ENCODE measurements at places on chromosomes 5 and 9.

- DNase-seq = no peak
These were observed 27.0 kb downstream of the PRUNE2 start for GRCh38 chr9:76878933-76879332.

DNA sequence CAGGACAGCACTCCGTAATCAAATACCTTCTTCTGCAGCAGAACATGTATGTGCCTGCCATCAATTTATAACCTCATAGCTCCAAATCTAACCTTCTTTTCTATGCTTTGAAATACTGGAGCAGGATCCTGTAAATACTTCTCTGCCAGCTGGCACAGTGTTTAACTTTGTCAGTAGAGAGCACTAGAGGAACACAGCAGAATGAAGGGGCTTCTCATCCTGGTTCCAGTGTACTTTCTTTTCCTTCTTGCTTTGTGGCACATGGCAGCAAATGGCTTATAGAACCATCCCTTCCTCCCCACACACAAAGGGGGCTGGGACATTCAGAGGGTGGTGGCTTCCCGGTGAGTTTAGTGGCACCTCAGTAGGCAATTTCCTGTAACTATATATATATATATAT, 3.8 kb upstream of the FBXW11 start:
- DNase-seq = no peak

GRCh38 chr9:109971226-109971625, 191.2 kb downstream of the PALM2AKAP2 start:
- no peak for DNase-seq

GRCh38 chr9:104850786-104851545, 77.0 kb downstream of the ABCA1 start:
- DNase-seq = no peak

DNA sequence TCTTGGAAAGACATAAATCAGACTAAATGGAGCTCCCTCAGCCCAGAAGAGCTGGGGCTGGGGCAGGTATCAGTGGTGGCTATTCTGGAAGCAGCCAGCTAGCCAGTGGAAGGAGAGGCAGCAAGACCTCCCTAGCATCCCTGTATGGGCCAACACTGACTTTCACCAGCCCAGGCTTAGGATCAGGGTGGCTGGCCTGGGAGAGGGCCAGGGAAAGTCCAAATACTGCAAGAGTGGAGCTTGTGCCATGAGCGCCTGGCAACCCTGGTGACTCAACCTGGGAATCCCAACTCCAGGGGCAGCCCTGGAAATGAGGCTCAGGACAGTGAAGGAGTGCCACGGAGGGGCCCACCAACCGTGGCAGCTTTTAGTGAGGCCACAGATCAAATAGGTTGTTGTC, 7.6 kb upstream of the IRF1 start:
- no peak for DNase-seq

DNA sequence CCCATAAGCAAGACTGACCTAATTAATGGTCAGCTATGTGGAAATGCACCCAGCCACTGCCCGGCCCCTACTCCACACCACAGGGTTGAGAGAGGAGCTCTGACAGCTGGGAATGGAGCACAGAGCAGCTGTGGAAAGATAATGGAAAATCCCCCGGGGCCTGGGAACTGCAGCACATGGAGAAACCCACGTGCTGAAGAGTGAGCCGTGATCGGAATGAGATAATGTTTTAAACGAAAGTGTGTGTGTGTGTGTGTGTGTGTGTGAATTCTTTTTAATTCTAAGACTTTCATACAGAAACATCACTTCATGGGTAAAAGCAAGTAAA, 13.1 kb upstream of the SLC12A7 start:
- no peak for DNase-seq

DNA sequence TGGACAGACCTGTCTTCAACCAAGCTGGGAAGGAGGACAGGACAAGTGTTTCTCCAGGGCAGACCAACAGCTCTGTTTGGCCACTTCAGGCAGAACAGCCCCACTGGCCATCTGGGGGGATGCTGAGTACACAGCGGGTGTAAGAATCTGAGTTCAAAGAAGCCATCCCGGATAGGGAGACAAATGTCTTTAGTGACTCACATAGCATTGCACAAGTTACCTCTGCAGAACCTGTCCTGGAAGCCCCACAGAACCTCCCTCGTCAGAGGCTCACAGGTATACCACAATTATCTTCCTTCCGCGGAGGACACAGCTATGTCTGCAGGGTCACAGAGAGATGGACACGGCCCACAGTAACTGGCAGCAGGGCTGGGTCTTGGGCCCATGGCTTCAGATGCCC, 2.0 kb downstream of the OR2V2 start:
- DNase-seq = no peak

DNA sequence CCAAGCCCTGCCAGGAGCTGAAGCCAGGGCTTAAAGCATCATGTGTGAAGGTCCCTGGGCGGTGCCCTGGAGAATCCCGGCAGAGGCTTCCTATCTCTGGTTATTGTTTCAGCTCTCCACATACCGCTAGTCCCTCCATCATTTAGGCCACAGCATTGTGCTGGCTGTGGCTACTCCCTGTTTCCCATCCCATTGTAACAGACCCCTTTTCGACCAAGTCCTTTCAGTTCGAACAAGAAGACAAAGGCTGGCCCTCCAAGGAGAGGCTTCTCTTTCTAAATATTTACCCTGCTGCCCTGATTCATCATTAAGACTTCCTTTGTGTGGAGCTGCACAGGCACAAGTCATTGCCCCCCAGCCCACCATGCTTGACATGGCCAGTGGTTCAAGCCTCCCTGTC, 41.6 kb downstream of the NEUROG1 start:
- DNase-seq = no peak

GRCh38 chr5:58009754-58010153, 450.1 kb downstream of the PLK2 start:
- DNase-seq = no peak

- DNase-seq = no peak
These were observed 22.9 kb downstream of the NUDT12 start for GRCh38 chr5:103539376-103540330.

GRCh38 chr9:89892920-89893319, 288.1 kb downstream of the GADD45G start:
- no peak for DNase-seq

DNA sequence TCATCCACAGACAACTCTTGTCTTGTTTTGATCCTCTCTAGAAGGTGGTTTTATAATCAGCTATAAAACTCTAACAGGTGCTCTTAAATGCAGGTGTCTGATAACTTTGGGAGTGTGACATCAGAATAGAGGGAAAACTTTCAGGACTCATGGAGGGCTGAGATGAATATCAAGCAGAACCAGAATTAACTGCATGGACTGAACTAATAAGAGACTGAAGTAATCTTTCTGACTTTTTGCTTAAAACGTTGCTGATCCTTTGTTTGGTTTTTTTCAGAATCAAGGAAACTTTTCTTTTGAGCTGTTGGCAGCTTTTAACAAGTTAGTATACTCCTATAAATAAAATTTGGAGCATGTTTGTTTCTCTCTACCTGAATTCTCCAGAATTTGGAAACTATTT, 2.3 kb upstream of the OR2V2 start:
- no peak for DNase-seq

GRCh38 chr9:36151316-36152210, 15.0 kb downstream of the GLIPR2 start:
- peak; percentile 85 for DNase-seq

DNA sequence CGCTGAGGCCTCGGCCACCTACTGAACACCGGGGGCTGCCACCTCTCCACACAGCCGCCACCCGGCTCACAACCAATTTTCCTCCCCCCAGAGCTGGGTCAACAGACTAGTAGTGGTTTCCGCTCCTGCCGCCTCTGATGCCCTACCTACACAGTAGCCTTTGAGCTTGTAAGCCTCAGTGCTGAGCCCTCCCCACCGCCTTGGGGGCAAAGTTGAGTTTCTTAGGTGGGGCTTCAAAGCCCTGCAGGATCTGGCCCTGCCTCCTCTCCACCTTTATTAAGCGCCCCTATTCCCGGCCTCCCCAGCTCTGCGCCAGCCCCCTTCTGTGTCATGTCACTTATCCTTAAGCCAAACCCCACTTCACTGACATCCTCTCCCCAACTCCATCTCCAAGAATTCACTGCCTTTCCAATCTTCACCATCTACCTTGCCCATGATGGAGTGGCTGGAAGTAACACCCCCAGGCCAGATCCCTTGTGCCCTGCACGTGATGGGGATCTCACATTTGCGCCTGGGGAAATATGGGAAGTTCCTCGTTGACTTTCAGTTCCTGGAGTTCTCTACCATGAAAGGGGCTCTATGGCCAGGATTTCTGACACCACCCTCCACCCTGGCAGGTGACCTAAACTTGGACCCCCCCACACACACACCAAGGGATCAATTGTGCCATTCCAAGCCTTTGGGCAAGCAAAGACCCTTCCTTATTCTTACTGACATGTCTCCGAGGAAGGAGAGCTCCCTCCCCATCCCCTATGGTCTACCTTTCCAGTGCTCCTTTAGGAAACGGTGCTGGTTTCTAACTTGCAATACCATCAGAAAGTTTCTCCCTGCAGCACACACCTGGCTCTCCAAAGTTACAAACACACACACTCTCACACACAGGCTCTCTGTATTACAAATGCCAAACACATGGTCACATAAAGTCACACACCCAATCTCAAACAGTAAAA, 2.7 kb upstream of the CNTFR start:
- DNase-seq = no peak

GRCh38 chr5:173624282-173624681, 7.8 kb upstream of the BOD1 start:
- no peak for DNase-seq

- DNase-seq = no peak
These were observed 21.8 kb downstream of the WHRN start for GRCh38 chr9:114483499-114483898.

DNA sequence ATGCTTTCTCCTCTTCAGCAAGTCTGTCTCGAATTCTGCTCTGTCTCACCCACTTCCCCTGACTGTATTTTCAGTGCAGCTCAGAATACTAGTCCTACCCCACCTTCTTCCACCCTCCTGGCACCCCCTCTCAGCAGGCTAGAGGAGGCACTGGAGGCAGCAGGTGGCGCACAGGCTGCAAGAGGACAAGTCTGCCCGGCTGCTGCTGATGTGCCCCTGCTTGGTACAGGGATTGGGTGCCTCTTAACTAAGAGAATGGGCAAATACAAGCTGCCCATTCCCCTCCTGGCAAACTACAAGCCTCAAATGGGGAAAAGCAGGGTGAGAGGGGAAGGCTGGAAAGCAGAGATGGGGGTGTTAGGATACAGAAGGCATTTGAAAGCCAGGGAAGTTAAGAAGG, 5.1 kb downstream of the TLN1 start:
- no peak for DNase-seq

GRCh38 chr5:124980163-124980941, 233.9 kb upstream of the ZNF608 start:
- DNase-seq = no peak

DNA sequence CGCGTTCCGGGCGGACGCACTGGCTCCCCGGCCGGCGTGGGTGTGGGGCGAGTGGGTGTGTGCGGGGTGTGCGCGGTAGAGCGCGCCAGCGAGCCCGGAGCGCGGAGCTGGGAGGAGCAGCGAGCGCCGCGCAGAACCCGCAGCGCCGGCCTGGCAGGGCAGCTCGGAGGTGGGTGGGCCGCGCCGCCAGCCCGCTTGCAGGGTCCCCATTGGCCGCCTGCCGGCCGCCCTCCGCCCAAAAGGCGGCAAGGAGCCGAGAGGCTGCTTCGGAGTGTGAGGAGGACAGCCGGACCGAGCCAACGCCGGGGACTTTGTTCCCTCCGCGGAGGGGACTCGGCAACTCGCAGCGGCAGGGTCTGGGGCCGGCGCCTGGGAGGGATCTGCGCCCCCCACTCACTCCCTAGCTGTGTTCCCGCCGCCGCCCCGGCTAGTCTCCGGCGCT, at the start of gene DAPK1:
Gene DAPK1, plus strand, starts transcription at position 264 of the 442 bp plus-strand sequence. CDS start 1,211 bp downstream, outside the sequence.
- no peak for DNase-seq

DNA sequence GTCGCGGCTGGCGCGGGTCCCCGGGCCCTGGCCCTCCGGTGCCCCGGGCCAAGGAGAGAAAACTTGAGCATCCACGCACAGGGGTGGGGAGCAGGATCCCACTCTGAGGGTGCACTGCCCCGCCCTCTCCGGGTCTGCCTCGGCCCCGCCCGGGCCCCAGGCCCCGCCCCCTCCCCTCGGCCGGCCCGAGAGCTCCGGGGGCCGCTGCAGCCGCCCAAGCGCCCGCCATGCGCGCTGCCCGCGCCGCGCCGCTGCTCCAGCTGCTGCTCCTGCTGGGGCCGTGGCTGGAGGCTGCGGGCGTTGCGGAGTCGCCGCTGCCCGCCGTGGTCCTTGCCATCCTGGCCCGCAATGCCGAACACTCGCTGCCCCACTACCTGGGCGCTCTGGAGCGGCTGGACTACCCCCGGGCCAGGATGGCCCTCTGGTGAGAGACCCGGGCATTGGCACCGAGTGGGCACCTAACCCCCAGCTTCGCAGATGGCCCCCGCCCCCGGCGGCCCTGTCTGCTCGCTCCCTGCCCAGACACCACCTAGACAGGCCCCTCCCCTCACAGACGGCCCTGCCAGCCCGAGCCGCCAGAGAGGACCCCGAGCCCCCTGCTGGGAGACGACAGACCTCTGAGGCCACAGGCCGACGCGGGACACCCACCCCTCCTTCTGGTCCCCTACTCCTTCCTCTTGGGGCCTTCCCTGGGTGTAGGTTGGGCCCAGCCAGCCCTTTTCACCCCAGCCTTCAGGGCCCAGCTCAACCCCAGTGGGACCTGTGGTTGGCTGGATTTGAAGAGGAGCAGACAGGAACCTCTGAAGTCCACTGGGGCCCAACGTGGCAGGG, at the start of gene CERCAM:
Gene CERCAM, plus strand, starts transcription at position 207 of the 831 bp plus-strand sequence. Its CDS starts 21 bp downstream, at position 228.
- peak; percentile 43 for DNase-seq

DNA sequence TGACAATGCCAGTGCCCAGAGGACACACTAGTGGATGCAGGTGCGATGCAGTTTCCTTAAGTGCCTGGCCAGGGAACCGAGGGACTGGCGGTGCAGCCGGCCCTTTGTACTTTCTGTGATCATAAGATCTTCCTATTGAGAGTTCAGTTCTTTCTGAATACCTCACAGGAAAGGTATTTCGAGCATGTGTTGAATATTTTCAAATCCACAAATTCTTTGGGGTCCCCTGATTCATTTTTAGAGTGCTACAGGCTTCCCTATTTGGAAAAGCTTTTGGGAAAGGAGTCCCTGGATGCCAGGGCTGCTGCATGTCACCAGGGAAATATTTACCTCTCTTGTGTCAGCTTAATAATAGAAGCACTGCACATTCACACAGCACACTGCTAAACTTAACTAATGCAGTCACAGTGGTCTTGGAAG, 281.5 kb downstream of the GADD45G start:
- no peak for DNase-seq

- no peak for DNase-seq
These were observed 606.2 kb downstream of the TLE4 start for GRCh38 chr9:80177949-80178480.

GRCh38 chr5:111641533-111642233, 115.3 kb downstream of the NREP start:
- DNase-seq = no peak

GRCh38 chr5:19853616-19854240, 134.3 kb downstream of the CDH18 start:
- DNase-seq = no peak

Measured in stimulated activated naive CD4-positive, alpha-beta T cell treated with Interleukin-2 at 50 U/mL for 16 hours (primary cell).